A549 treated with RU486 at 1 μM for 4 hours (cell line): ENCODE measurements at places on chromosomes 7 and 10. TPM values are rescaled to one million over a fixed set of nuclear protein-coding genes. Genes with fewer than 3 reads are reported as not detected.

RARRES2 gene
- total RNA-seq = not detected in 5 replicates

CALY gene
- 0.54 to 1.3 TPM (median 0.72 TPM) in 5 replicates for total RNA-seq

ADCY1 gene
- total RNA-seq = 1.3 to 2.7 TPM (median 2.2 TPM) in 5 replicates

RTKN2 gene
- total RNA-seq = 0.58 to 1.2 TPM (median 1.0 TPM) in 5 replicates

CDK14 gene
- total RNA-seq = 0.07 to 0.22 TPM (median 0.16 TPM) in 4 of 5 replicates, not detected in the other

FGL2 gene
- not detected in 5 replicates for total RNA-seq

WEE2 gene
- not detected in 5 replicates for total RNA-seq

ETV1 gene
- total RNA-seq = 2.0 to 4.0 TPM (median 3.0 TPM) in 5 replicates

MYL10 gene
- total RNA-seq = not detected in 5 replicates

PLAU gene
- 119 to 135 TPM (median 123 TPM) in 5 replicates for total RNA-seq

LIPJ gene
- total RNA-seq = not detected in 5 replicates

STRIP2 gene
- 4.6 to 10.0 TPM (median 7.7 TPM) in 5 replicates for total RNA-seq

STEAP1 gene
- 9.8 to 17.7 TPM (median 13.9 TPM) in 5 replicates for total RNA-seq

HEPACAM2 gene
- total RNA-seq = not detected in 5 replicates

GIMAP2 gene
- 0.06 to 0.17 TPM in 2 of 5 replicates, not detected in the others for total RNA-seq

TMEM178B gene
- 1.1 to 1.7 TPM (median 1.4 TPM) in 5 replicates for total RNA-seq

ZNF503 gene
- 8.8 to 14.5 TPM (median 13.8 TPM) in 5 replicates for total RNA-seq

ARHGEF5 gene
- total RNA-seq = 1.6 to 2.0 TPM (median 1.6 TPM) in 5 replicates

SFRP4 gene
- 3.3 to 6.9 TPM (median 4.5 TPM) in 5 replicates for total RNA-seq

ATRNL1 gene
- total RNA-seq = 0.14 to 0.78 TPM (median 0.29 TPM) in 5 replicates

RSPH10B gene
- total RNA-seq = 0.15 to 0.19 TPM in 2 of 5 replicates, not detected in the others

CLDN3 gene
- total RNA-seq = 1.4 to 3.4 TPM (median 2.9 TPM) in 5 replicates

CPN1 gene
- 0.18 to 0.43 TPM (median 0.39 TPM) in 5 replicates for total RNA-seq

ALKBH4 gene
- 9.3 to 12.9 TPM (median 11.5 TPM) in 5 replicates for total RNA-seq

ANKRD7 gene
- total RNA-seq = 0.17 to 0.66 TPM (median 0.22 TPM) in 4 of 5 replicates, not detected in the other

CLDN15 gene
- 7.1 to 13.7 TPM (median 12.2 TPM) in 5 replicates for total RNA-seq

GARIN1A gene
- 0.42 to 1.4 TPM (median 0.71 TPM) in 5 replicates for total RNA-seq

ARHGAP19 gene
- 3.4 to 6.5 TPM (median 5.1 TPM) in 5 replicates for total RNA-seq
